ENCODE measurements at places on chromosomes 3 and 15.
A peak's percentile ranks its signal among the peaks of the same experiment; 100 is the strongest.

DNA sequence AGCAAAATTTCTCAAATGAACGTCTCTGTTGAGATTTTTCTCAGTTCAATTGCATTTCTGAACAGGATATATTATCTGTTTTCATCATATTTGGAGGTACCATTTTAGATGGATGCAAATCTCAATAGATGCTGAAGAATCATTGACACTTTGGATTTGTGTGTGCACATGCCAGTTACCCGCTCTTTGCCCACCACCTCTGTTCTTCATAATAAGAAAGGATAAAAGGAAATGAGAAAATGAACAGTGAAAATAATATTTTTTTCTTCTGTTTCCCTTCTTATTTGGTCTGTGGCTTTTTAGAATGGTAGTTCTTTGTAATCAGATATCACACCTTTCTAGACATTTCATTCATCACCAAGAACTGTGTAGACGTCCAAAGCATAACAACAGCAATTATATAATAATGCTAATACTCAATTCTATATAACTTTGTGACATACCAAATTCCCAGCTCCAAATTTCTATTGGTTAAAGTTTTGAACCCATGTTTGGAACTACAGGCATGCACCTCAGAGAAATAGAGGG, 256.7 kb upstream of the SATB1 start:
- no peak for DNase-seq

- DNase-seq: no peak
Observed at GRCh38 chr15:74434263-74435136, 742 bp upstream of the SEMA7A start.

DNA sequence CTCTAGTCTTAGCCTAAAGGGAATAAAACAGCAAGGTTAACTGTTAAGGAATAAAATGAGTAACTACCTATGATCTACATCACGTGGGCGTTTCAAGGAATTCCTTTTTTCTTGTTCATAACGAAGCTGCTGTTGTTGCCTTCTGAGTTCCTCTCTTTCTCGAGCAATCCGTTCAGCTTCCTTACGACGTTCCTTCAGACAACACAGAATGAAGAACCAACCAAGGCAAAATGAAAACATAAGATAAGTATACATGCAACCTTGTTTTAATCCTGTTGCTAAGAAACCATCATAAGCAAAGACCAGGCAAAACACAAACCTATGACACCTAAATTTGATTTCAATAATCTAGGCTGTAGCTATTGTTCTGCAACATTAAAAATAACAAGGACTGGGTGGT, 44.1 kb downstream of the SLTM start:
- no peak for DNase-seq

DNA sequence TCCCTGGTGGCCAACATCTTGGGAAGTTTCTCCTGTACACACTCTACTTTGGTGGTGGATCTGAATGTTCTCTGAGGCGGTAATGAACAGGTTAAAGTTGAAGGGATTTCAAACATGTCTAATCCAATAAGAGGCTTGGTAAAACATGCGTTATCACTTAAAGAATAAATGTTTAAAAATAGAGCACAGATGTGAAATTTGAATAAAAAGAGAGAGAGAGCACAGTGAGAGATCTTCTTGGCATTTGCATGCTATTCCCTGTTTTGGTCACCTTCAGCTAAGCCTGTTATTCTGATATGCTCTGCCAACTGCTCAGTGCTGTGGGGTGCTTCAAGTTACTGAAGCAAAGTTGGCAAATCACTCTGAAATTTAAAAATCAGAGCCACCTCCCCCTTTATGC, 237.7 kb upstream of the WNT5A start:
- DNase-seq: no peak

GRCh38 chr15:82047453-82048400, 1.9 kb upstream of the MEX3B start:
- peak; percentile 29 for DNase-seq

DNA sequence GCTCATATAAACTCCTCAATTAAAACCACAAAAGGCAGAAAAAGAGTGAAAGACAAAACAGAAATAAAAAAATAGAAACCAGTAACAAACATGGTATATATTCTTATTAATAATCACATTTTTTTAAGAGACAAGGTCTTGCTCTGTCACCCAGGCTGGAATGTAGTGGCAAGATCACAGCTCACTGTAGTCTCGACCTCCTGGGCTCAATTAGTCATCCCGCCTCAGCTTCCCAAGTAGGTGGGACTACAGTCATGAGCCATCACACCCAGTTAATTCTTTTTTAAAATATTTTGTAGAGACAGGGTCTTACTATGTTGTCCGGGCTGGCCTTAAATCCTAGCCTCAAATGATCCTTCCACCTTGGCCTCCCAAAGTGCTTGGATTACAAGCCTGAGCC, 37.1 kb downstream of the FAM240A start:
- no peak for DNase-seq

GRCh38 chr3:87370007-87370406, 93.6 kb upstream of the POU1F1 start:
- DNase-seq: no peak

GRCh38 chr3:117567906-117568305, 858.3 kb downstream of the TUSC7 start:
- DNase-seq: no peak

DNA sequence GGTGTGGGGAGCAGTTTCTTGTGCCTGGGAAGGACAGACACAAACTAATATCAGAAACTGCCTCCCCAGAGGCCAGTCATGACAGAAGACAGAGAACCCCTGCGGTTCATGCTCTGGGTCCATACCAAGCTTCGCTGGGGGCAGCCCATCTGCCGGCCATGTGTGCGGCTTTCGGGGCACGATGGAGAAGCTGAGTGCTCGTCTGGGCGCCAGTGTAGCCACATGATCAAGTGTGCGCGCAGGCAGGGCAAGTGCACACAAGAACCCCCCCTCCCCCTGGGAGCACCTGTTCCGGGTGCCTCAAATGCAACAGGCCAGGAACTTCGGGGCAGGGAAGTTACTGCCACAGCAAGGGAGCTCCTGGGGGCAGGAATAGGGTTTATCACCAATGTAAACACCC, 1.8 kb downstream of the ADAMTS17 start:
- DNase-seq: no peak

DNA sequence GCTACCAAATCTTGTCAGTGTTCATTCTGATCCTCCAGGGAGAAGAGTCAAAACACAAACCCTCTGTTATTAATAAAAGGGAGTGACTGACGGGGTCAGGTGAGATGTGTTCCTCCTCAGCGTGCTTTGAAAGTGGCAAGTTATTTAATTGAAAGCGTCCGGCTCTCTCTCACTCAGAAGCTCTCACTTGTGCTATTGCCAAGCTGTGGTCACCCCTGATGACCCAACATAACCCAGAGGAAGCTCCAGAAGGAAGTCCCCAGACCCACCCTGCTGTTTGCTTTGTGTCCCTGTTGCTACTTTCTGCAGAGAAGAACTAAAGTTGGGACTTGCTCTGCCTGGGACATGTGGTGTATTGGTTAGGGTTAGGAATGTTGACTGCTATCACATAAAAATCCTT, 235.6 kb downstream of the EDEM1 start:
- no peak for DNase-seq

DNA sequence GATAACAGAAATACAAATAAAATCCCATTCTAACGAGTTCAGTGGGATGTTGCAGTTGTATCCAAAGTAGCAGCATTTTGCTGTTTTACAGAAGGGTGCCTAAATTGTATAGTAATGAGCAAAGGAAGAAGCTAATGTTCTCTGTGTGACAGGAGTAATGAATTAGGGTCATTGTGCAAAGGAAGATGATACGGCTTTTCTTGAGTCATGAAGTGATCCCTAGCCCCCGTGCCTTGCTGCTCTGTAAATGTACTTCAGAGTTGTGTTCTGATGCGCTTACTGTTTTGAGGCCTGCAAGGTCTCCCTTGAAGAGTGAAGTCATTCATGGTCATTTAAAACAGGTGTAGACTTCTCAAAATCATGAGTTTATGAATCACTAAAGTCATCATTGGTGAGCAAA, 37.9 kb downstream of the ATP1B3 start:
- no peak for DNase-seq

DNA sequence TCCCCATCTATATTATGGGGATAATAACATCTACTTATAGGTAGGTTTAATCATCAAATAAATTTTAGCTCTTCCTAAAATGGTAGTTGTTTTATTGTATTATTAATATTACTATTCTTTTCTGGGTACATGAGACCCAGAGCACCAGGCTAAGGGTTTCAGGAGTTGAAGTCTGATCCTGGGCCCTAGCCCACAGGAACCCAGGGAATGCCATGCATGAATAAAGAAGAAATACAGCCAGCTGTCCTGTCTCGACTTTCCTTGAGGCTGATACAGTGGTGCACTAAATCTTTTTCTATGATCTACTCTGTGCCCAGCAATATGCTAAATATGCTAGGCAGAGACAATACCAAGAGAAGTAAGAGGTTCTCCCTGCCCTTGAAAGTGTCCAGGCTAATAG, 72.1 kb upstream of the ATP2C1 start:
- DNase-seq: no peak

- DNase-seq: no peak
Observed at GRCh38 chr3:105598042-105598796, 231.5 kb downstream of the ALCAM start.

GRCh38 chr3:14468621-14468981, 66.2 kb downstream of the SLC6A6 start:
- no peak for DNase-seq

DNA sequence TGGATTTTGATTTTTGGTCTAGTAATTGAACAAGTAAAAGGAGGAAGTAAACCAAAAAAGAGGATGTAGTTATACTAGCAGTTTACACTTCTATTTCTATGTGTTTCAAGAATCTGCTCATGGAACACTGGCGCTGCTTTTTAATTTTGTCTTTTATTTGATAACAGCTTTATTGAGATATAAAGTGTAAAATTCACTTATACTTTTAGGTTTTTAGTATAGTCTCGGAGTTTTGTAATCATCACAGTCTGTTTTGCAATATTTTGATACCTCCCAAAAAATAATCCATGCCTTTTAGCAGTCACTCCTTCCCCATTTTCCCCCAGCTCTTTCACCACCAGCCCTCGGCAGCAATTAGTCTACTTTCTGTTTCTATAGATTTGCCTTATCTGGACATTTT, 18.0 kb downstream of the UBE2E2 start:
- DNase-seq: no peak

GRCh38 chr3:143979813-143980212, 8.2 kb downstream of the DIPK2A start:
- no peak for DNase-seq

GRCh38 chr3:72576563-72576962, 271.7 kb downstream of the SHQ1 start:
- DNase-seq: no peak

DNA sequence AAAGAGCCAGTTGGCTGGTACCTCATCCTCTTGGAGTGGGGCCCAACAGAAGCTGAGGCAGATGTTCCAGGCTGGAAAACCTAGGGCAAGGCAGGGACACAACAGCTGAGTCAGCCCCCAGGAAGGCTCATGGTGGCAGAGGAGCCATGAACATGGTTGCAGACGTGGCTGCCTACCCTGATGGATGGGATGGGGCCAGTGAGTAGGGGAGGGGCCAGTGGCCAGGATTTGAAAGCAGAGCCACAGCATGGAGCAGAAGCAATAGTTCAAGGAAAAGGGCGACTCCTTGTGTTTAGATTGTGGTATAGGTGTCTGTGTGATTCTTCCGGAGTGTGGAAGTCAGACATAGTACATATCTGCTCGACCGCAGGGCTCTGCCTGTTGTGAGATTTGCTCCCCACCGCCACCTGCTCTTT, 24.2 kb downstream of the PXYLP1 start:
- DNase-seq: no peak

DNA sequence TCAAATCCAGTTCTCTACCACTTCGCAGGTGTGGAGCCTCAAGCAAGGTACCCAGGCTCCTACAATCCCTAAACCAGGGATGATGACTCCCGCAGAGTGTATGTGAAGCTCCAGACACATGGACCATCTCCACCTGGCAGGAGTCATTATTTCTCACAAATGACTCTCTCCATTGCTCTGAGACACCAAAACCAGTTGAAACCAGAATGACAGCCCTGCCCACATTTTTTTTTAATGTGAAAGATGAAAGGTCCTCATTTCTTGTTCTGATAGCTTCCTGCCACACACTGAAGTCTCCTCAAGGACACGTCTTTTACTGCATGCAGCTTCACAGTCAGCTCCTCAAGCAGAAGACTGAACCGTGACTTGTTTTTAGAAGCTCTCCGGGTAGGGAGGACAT, 61.4 kb upstream of the ZBTB38 start:
- DNase-seq: no peak

DNA sequence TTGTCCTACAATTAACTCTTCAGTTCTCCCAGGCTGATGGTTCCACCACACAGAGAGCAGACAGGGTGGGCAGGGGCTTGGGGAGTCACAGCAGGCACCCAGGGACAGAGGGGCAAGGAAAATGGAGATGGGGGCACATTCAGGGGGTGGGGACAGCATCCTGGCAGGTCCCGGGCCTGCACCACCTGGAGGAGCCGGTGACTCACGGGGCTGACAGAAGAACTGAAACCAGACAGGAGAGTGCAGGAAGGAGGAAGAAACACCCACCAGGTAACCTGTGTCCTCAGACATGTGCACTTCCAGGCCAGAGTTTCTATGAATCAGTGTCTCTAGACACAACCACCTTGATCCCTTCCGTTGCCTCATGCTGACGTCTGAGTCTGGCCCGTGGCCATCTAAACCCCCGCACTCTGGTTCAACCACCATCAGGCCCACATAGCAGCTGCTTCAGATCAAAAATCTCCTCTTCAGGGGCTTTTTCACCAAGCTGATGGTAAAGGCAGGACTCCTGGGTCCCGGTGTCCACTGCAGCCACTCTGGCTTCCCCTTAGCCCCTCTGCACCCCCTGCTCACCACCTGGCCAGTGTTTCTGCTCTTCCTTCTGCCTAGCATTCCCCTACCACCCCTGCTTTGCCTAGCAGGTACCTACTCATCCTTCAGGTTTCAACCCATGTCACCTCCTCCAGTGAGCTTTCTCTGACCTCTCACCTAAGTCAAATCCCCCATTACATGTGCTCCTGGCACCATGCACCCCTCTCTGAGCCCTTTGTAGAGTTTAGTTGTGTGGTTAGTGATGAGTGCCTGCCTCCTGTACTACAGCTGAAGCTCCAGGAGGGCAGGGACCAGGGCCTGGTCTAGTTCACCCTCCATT, 16.5 kb upstream of the CYP11A1 start:
- no peak for DNase-seq

GRCh38 chr15:42404461-42405235, 45.3 kb downstream of the CAPN3 start:
- peak; percentile 47 for DNase-seq

- no peak for DNase-seq
Observed at GRCh38 chr15:57305009-57305408, 71.3 kb upstream of the CGNL1 start.

DNA sequence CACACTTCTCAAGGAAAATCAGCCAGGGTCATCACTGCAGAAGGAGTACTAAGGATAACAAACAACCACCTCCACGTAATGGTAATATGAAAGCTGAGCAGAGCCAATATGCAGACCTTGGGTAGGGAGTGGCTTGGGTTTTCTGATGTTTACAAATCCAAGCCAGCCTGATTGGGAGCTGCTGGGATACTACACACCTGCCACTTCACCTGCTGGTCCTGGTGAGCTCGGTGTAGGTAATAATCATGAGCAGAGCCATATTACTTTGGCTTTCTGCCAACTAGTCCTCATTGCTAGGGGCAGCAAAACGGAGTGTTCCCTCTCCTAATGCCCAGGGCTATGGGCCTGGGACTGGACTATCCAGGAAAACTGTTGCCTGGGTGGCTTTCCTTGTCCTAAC, 433.5 kb upstream of the PPP2R3A start:
- DNase-seq: no peak

- no peak for DNase-seq
Observed at GRCh38 chr3:20743553-20744321, 557.7 kb upstream of the SGO1 start.

GRCh38 chr3:186825294-186825821, 17.2 kb upstream of the ADIPOQ start:
- DNase-seq: no peak

GRCh38 chr15:71730277-71731144, 79.8 kb upstream of the NR2E3 start:
- DNase-seq: no peak

Measured in substantia nigra (tissue), 51 donors.